Aorta (tissue), 5 donors: ENCODE measurements at places on chromosomes 7 and 10.

DNA sequence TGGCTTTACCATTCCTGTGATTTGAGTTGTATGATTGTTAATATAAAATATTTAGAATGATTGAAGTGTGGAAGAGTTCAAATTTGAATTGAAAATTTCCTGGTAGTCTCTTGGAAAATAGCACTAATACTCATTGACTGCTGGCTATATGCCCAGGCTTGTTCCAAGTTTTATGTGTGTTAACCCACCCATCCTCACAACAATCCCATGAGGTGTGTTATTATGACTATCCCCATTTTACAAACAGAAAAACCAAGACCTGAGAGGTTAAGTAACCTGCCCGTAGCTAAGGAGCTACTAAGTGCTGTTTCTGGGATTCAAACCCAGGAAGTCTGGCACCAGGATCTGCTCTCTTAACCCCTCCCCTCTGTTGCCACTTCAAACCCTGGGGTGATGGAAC, 213.9 kb downstream of the CREB5 start:
- no peaks in the 10 kb centered on the region for H3K27me3 ChIP-seq
- H3K4me1 ChIP-seq, result peaks cover 27% of the 10 kb centered on the region
- no peak overlapping the region for H3K4me3 ChIP-seq
- H3K27ac ChIP-seq, result no peak overlapping the region

GRCh38 chr10:101322266-101323108, 31.5 kb upstream of the BTRC start:
- H3K27me3 ChIP-seq, result no peaks in the 10 kb centered on the region
- H3K27ac ChIP-seq, result no peak overlapping the region
- H3K4me1 ChIP-seq, result no peaks in the 10 kb centered on the region
- no peak for DNase-seq
- H3K36me3 ChIP-seq, result no peaks in the 10 kb centered on the region

- H3K36me3 ChIP-seq, result no peaks in the 10 kb centered on the region
- H3K4me1 ChIP-seq, result no peaks in the 10 kb centered on the region
- H3K4me3 ChIP-seq, result no peak overlapping the region
- DNase-seq, result no peak
- H3K27ac ChIP-seq, result no peak overlapping the region
These were observed 253.0 kb upstream of the COBL start for GRCh38 chr7:51569581-51569980.

- H3K4me3 ChIP-seq, result no peak overlapping the region
- no peaks in the 10 kb centered on the region for H3K36me3 ChIP-seq
- peak overlapping the region; percentile 1 for H3K27ac ChIP-seq
- peaks cover 7% of the 10 kb centered on the region for H3K4me1 ChIP-seq
- no peaks in the 10 kb centered on the region for H3K27me3 ChIP-seq
These were observed 172.6 kb upstream of the NRP1 start for GRCh38 chr10:33506838-33507661.

- H3K4me1 ChIP-seq, result no peaks in the 10 kb centered on the region
- no peak overlapping the region for H3K27ac ChIP-seq
- no peaks in the 10 kb centered on the region for H3K36me3 ChIP-seq
- no peaks in the 10 kb centered on the region for H3K27me3 ChIP-seq
These were observed 14.7 kb upstream of the ASB4 start for GRCh38 chr7:95471071-95471470.

GRCh38 chr7:35695473-35695850, 527 bp upstream of the HERPUD2 start:
- peaks cover 6% of the 10 kb centered on the region for H3K4me1 ChIP-seq
- H3K36me3 ChIP-seq, result no peaks in the 10 kb centered on the region
- peak overlapping the region; percentile 10 for H3K27ac ChIP-seq
- H3K4me3 ChIP-seq, result peak overlapping the region; percentile 90

- H3K36me3 ChIP-seq, result no peaks in the 10 kb centered on the region
- H3K4me1 ChIP-seq, result no peaks in the 10 kb centered on the region
- DNase-seq, result no peak
- H3K4me3 ChIP-seq, result no peak overlapping the region
- H3K27me3 ChIP-seq, result no peaks in the 10 kb centered on the region
These were observed 119.3 kb upstream of the CHST15 start for GRCh38 chr10:124212702-124213101.

DNA sequence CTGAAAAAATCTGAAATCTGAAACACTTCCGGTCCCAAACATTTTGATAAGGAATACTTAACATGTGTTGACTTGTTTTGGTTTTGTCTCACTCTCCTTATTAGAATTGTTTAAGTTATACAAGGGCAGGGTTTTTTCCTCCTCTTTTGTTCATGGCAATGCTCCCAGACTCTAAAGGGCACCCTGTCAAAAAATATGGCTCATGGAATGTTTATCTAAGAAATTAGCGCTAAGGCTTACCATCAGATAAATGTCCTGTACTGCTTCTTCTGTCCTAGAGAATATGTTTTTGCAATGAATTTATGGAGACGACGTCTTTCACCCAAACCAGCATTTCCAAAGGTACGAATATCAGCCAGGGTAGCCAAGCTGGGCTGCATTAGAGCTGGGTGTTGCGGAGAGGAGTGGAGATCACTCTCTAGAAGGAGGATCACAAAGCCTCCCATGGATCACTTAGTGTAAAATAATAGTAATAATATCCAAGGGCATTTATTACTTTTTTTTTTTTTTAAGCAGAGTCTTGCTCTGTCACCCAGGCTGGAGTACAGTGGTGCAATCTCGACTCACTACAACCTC, 46.8 kb downstream of the ERLIN1 start:
- no peaks in the 10 kb centered on the region for H3K36me3 ChIP-seq
- no peak for DNase-seq
- no peak overlapping the region for H3K27ac ChIP-seq

DNA sequence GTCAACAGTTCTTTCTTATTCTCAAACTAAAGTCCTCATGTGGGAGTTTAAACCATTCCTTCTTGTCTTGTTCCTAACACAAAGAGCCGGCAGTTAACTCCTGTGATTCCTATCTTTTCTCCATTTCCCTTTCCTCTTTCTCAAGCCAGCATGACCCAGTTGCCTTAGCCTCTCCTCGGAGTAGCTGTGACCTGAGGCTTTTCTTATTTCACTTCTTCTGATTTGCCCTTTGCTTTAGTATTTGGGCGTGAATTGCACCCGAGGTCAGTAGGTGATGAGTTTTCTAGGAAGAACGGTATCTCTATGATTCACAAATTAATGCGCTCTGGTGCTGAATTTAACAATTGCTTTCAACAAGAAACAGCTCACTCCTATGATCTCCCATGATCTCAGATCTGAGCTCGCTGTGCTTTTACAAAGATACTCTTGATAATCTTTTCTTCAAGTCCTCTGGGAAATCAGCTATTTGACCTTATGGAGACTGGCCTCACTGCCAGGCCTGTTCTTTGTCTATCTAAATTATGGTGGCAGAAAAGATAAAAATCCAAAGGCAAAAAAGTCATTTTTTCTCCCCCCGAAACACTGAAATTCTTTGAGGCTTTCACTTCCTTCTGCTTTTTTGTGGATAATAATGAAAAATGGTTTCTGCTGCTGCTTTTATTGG, 184.6 kb downstream of the JCAD start:
- H3K4me3 ChIP-seq, result no peak overlapping the region
- H3K27ac ChIP-seq, result peak overlapping the region; percentile 83
- no peaks in the 10 kb centered on the region for H3K36me3 ChIP-seq
- peaks cover 4% of the 10 kb centered on the region for H3K4me1 ChIP-seq

DNA sequence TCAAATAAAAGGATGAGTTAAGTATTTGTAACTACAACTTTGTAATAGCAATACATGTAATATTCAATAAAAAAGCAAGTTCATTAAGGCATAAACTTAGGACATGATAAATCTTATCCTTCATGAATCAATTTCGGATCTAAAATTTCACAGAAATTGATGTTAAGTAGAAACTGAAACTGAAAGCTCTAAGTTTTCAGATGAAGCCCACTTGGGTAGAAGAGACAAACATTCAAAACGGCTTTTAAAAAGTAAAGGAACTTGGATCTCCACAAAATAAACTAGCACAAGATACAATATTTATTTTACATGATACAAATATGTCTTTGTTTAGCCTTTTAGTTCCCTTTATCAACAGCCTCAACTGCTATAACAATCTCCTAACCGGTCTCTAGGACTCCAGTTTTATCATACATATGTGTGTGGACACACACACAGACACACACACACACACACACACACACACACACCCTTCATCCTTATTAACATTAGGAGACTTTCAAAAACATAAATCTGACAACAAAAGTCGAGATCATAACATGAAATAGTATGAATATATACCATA, 83.7 kb downstream of the USP6NL start:
- H3K27me3 ChIP-seq, result no peaks in the 10 kb centered on the region
- H3K27ac ChIP-seq, result no peak overlapping the region
- H3K36me3 ChIP-seq, result no peaks in the 10 kb centered on the region
- H3K4me3 ChIP-seq, result no peak overlapping the region

DNA sequence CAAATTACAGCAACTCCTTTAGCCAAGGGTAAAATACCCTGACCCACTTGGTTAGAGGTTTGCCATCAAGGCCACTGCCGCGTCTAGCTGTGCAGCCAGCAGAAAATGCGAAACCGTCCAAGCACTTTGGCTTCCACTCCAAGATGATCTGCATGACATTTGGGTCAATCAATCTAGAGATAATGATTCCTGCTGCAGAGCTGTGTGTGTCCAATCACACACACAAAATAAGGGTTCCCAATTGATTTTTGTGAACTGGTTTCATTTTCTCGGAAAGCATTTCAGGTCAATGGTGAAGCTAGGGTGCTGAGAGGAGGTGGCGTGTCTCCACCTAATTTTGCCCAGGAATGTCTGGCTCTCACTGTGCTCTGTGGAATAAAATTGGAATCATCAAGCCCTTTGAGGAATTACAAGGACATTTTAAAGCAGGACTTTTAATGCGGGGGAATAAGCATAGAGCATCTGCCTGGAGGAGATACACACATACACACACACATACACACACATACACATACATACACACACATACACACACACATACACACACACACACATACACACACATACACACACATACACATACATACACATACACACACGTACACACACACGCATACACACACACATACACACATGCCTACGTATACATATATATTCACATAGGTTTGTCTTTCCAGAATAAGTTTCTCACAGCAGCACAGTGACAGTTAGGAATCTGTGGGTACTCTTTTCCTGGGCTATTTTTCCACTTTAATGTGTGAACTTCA, 59.5 kb downstream of the ACADSB start:
- H3K27ac ChIP-seq, result no peak overlapping the region
- no peak for DNase-seq
- H3K36me3 ChIP-seq, result no peaks in the 10 kb centered on the region
- H3K27me3 ChIP-seq, result no peaks in the 10 kb centered on the region
- H3K4me3 ChIP-seq, result no peak overlapping the region
- H3K4me1 ChIP-seq, result no peaks in the 10 kb centered on the region

GRCh38 chr7:13226385-13226784, 539.0 kb downstream of the ARL4A start:
- no peaks in the 10 kb centered on the region for H3K27me3 ChIP-seq
- no peak for DNase-seq
- H3K36me3 ChIP-seq, result no peaks in the 10 kb centered on the region
- no peaks in the 10 kb centered on the region for H3K4me1 ChIP-seq
- no peak overlapping the region for H3K27ac ChIP-seq

DNA sequence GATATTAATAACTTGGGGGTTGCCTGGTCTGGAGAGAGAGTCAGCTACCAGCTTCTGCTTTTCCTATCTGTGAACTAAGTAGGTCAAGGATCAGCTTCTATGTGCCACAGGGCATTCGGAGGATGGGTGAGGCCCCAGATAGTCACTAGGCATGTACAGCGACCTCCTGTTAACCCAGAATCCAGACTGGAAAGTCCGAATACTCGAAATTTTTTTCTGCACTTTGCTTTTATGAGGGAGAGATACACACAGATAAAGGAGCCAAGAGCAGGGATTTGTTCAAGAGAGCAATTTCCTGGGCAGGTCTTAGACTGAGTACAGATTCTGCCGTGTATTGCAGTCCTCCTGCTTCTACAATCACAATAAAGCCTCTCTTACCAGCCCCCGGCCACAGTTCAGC, 54.2 kb downstream of the EMX2 start:
- H3K4me3 ChIP-seq, result no peak overlapping the region
- H3K27me3 ChIP-seq, result no peaks in the 10 kb centered on the region
- H3K27ac ChIP-seq, result no peak overlapping the region
- H3K36me3 ChIP-seq, result no peaks in the 10 kb centered on the region
- H3K4me1 ChIP-seq, result no peaks in the 10 kb centered on the region
